ENCODE measurements at places on chromosomes 12 and 14.

GRCh38 chr12:49903700-49904423, at the start of gene FAIM2:
FAIM2 (minus strand) TSS chr12:49903900; CDS start chr12:49903792, 108 bp downstream.
- peak; percentile 20 for DNase-seq

DNA sequence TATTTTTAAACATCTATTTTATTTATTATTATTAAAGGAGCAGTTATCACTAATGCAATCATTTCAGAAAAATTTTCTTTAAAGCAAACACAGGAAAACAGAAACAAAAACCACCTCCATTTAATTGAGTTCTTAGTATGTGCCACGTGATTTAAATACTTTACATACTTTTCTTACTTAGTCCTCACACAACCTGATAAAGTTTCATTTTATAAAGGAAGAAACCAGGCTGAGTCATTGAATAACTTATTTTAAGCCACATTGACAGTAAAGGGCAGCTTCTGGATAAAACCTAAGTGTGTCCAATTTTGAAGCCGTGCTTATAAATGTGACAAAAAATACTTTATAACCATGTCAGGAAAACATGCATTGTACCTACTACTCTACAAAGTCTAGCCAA, 57.1 kb upstream of the PCED1B start:
- DNase-seq, result no peak

DNA sequence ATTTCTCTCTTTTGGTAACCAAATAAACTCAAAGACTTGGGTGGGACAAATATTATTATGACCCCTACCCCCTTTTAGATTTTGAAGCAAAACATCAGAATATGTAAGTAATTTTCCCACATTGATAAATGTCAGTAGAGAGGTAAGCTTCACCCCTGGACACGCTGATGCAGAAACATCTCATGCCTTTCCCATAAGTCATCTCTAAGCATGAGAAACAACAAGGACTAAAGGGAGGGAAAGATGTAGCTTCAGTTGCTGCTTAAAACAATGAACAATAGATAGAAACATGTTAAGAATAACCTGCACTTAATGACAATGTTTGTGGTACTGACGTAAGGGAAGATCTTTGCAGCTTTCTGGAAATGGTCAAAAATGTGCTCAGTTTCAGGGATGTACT, 56.3 kb upstream of the SLC8A3 start:
- no peak for DNase-seq

DNA sequence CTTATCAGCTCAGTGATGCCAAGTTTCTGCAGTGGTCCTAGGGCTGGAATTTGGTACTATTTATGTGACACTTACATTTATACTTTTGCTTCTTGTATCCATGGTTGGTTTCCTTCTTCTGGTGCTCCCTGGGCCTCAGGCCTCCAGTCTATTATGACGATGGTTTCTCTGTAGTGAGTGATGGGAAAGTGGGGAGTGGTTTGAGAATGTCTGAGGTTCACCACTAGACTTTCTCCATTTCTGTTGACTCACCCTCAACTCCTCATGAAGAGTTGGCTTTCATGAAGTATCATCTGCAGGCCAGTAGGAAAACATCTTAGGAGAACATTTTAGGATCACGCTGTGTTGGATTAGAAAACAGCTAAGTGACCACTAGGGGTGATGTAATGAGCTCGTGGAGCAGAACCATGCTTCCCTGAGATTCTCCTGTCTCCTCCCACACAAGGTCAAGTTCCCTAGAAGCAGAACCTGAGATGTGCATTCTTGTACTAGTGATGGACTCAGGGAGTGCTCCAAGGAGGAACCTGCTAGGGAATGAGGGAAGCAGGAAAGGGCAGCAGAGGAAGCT, 32.1 kb downstream of the RPH3A start:
- DNase-seq, result no peak

DNA sequence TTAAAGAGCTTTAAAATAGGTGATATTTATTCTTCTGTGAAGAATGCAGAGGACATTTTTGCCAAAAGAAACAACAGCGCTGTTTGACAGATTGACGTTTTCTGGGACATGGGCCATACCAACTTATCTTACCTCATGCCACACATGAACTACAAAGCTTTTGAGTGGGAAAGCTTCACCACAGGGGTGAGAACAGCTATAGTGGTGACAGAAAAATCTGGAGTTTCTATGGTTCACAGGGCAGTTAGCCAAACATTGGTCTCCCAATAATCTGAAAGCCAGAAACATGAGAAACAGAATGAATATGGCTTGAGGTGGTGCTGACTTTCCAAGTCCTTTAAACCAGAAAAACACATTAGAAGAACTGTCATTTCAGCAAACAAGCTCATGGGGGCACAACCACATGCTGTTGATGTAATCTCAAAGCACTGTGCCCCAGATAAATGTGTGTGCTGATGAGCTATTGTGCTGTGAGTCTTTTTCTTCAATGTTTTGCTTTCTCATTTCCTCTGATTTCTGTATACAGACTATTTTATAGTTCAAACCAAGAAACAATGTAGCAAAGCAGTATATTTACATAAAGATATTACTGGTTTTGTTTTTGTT, 905.4 kb downstream of the SLC16A7 start:
- DNase-seq, result no peak

GRCh38 chr14:104445086-104445485, 134.5 kb upstream of the C14orf180 start:
- DNase-seq, result no peak
